ENCODE measurements at places on chromosomes 2 and 18. TPM values are rescaled to one million over a fixed set of nuclear protein-coding genes. Genes with fewer than 3 reads are reported as not detected.

POTEC gene
- not detected for total RNA-seq

MYO5B gene
- total RNA-seq: under 0.01 TPM

TDRD15 gene
- under 0.01 TPM for total RNA-seq

CAPN14 gene
- total RNA-seq: 1.9 TPM

TTC32 gene
- 22.4 TPM for total RNA-seq

UPP2 gene
- total RNA-seq: not detected

ICOS gene
- under 0.01 TPM for total RNA-seq

Data from hematopoietic multipotent progenitor cell (in vitro differentiated cells).